ENCODE measurements at places on chromosomes 1 and 21.

DNA sequence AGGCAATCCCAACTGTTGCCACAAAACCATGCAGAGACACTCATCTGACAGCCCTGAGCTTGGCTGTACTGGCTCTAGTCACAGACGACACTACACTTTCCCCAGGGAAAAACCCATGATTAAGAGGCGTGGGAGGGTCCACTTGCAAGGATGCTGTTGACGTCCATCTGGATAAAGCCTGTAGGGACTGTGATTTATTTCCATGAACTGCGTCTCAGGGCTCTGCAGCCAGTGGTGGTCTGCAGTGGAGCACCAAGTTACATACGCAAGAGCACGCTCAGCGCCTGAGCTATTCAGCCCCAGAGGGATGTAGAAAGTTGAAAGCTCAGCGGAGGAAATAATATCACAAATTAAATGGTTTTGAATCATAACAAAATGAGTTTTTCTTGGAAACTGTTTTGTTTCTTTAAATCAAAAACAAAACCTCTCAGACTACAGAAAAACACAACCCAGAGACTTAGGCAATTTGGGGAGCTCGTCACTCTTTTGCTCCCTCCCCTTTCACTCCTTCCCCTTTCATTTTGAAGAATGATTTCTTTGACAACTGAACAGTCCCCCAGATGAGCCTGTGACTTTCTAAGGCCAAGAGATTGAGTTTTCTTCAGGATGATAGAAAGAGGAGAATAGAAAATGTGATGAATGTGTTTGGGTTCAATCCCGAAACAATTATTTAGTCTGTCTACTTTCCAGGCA, 71.2 kb downstream of the NGF start:
- DNase-seq: no peak

GRCh38 chr1:84427250-84428188, 29.2 kb downstream of the DNASE2B start:
- DNase-seq: no peak

DNA sequence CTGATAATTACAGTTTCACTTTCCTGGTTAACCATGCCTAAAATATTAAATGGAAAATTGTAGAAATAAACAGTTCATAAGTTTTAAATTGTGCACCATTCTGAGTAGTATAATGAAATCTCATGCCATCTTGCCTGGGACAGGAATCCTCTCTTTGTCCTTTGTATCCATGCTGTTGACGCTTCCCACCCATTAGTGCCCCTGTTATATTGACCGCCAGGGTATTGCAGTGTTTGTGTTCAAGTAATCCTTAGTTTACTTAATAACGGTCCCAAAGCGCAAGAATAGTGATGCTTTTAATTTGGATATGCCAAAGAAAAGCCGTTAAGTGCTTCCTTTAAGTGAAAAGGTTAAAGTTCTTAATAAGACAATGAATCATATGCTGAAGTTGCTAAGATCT, 41.7 kb downstream of the RPRD2 start:
- no peak for DNase-seq

- no peak for DNase-seq
These were observed 82.3 kb downstream of the TBX19 start for GRCh38 chr1:168362991-168363390.

- DNase-seq: no peak
These were observed 20.1 kb downstream of the TUT4 start for GRCh38 chr1:52532731-52533327.

GRCh38 chr1:20696397-20697333, 21.1 kb downstream of the KIF17 start:
- DNase-seq: peak; percentile 58

GRCh38 chr1:177922209-177922608, 47.6 kb downstream of the SEC16B start:
- no peak for DNase-seq

DNA sequence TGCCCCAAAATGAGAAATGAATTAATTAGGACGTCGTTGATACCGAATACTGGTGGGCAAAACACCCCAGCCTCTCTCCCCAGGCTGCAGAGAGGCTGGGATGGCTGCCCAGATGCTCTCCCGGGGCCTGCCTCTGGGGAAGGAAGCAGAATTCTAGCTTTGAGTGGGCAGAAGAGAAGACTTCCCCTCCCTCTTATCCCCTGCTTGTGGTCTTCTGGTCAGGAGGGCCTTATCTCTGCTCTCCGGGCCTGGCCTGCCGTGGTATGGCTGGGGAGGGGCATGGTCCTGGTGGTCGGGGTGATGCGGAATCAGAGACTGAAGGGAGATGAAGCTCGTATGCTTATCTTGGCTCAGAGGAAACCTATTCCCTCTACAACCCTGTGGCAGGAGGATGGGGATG, 9.8 kb upstream of the CSF3R start:
- DNase-seq: no peak

DNA sequence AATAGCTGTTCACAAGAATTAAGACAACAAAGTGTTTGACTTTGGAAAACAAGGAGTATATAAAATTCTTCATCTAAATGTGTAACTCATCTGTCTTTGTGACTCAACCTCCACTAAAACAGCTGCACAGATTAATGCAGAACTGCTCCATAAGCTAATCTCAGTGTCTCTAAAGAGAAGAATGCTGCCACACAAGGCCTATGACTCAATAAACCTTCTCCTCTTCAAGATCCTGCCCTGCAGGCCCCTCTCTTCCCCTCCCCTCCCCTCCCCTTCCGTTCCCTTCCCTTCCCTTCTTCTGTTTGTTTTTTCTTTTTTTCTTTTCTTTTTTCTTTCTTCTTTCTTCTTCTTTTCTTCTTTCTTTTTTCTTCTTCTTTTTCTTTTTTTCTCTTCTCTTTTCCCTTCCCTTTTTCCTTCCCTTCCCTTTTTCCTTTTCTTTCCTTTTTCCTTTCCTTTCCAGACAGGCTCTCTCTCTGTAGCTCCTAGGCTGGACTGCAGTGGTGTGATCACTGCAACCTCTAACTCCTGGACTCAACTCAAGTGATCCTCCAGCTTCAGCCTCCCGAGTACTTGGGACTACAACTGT, 1052.8 kb downstream of the BRINP3 start:
- DNase-seq: no peak

Data from stimulated activated CD4-positive, alpha-beta T cell treated with anti-CD3 and anti-CD28 coated beads, Interleukin-15, amount 100 ng/mL, for 48 hours (primary cell).